ENCODE measurements at places on chromosomes 4 and X. TPM values are rescaled to one million over a fixed set of nuclear protein-coding genes. Genes with fewer than 3 reads are reported as not detected.

DNA sequence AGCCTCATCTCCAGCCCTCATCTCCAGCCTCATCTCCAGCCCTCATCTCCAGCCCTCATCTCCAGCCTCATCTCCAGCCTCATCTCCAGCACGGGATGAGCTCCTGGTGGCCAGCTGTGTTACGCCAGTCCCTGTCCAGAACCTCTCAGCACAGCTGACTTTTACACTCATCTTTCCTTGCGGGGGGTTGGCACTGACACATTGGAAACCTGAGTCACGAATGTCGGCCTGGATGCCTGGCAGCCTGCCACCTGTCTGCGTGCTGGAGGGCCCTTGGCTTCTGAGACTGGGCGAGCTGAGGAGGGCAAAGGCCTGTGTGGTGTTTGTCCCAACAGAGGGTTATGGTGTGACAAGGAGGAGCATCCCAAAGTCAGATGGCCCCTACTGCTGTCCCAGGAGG lies 66.1 kb upstream of the HGFAC start:
- peak; percentile 33 for DNase-seq

- DNase-seq, result peak; percentile 82
Measured at GRCh38 chr4:86967798-86968197, 33.0 kb downstream of the AFF1 start.

DNA sequence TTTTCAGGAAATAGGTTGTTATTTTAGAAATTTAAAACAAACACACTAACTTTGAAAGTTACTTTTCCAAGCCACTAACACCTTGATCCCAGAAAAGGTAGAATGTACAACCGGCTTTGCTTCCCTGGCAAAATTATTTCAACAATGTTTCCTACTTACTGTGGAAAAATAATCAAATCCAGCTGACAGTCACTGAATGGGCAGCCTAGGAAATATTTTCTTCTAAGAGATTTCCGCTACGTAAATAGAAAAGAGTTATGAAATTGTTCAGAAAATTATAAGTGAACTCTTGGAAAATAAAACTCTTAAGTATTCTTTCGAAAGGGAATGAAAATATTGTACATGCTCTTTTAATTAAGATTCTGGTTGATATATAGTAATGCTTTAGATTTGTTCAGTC lies 195.7 kb downstream of the GASK1B start:
- no peak for DNase-seq

- DNase-seq, result peak; percentile 33
Measured at GRCh38 chr4:87985097-87985886, 9.8 kb downstream of the SPP1 start.

GRCh38 chr4:136810626-136811025 lies 721.7 kb downstream of the PCDH18 start:
- DNase-seq, result no peak

DNA sequence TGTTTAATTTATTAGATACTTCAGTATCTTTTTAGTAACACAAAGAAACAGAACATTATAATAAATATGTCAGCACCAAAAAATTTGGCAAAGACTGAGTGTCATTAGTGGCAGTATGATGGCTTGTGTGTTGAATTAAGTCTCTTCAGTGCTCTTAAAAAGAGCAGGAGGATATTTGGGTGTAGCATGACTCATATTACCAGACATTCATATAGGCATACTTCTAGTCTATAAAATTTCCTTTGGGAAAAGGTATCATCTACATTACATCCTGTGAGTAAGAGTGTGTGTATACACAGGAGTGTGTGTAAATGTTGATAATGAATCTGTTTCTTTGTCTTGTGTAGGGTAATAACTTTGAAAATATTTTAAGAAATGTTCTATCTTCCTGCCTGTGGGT lies 135.7 kb downstream of the CNKSR2 start:
- peak; percentile 10 for DNase-seq

DNA sequence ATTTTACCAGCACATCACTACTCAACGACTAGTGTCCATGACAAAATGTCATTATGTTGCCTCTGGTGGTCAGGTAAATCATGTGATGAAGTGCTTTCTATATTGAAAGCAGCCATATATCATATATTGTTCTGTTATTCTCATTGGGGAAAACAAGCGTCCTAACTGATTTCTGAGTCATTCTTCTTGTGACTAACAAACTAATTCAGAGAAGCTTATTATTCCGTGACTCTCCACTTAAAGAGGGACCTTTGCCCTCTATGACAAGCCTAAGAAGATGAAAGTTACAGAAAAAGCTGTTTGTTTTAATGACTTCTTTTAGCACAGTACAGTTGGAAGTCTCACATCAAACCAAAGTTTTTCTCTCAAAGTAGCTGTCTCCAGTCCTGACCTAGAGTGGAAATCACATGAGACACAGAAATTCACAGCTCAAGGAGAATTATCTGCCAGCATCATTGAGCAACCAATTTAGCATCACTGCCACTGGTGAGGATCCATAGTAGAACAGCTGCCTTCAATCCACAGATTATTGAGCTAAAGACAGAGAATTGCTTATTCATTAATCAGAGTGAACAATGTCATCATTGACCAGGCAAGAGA lies 36.4 kb downstream of the ASB9 start:
- DNase-seq, result peak; percentile 4

DNA sequence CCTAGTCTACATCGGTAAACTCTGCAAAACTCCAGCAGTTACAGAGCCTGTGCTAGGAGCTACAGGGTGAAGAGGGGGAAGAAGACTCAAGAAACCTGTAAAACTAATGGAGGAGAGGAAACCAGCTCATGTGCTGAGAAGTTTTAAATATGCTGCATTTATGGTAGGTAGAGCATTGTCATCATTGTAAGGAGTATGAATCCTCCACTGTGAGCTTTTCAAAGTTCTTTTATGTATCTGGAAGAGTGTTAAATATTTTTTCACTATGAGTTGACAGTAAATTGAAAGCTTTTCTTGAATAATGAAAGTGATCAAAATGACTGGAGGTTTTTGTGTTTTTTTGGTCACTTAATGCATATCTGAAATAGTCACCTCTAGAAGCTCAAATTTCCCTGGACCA lies 46.2 kb downstream of the SEPTIN11 start:
- DNase-seq, result no peak

GRCh38 chrX:631802-632365 lies 1.3 kb downstream of the SHOX start:
- no peak for DNase-seq

GRCh38 chr4:8703857-8704495 lies 111.4 kb downstream of the CPZ start:
- no peak for DNase-seq

GRCh38 chr4:163679189-163679588 lies 184.7 kb downstream of the TMA16 start:
- peak; percentile 6 for DNase-seq

DNA sequence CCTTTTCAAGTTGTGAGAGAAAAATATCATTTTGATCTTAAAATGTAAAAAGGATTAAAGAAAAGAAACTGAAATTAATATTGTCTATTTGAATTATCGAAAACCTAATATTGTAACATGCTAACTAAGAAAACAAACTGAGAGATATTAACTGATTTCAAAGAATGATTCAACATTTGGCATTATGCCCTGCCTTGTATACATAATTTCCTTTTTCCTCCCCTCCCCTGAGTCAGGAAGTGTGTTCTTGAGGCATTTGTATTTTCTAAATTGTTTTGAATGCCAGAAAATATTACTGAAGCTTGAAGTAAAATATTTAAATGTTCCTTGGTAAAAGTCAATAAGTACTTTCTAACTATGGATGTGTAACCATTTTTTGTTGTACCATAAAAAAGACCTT lies 49.4 kb downstream of the RPS6KA3 start:
- DNase-seq, result peak; percentile 69

GRCh38 chr4:8497762-8498161 lies 57.2 kb downstream of the TRMT44 start:
- DNase-seq, result no peak

DNA sequence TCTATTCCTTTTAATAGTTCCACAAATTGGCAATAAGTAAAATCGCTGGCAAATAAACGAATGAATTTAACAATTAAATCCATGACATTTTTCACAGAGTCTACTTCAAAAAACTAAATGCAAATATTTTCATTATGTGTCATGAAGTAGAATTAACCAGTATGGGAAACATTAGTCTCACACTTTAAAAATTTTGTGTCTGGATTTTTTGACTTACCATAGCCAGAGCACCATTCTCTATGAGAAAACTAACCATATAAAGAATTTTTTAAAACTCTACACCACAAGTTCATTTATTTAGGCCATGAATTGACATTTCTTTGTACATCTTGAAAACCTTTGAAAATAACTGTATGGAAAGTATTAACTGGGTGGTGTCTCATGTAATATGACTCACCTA lies 41.2 kb downstream of the PRDM5 start:
- no peak for DNase-seq

DNA sequence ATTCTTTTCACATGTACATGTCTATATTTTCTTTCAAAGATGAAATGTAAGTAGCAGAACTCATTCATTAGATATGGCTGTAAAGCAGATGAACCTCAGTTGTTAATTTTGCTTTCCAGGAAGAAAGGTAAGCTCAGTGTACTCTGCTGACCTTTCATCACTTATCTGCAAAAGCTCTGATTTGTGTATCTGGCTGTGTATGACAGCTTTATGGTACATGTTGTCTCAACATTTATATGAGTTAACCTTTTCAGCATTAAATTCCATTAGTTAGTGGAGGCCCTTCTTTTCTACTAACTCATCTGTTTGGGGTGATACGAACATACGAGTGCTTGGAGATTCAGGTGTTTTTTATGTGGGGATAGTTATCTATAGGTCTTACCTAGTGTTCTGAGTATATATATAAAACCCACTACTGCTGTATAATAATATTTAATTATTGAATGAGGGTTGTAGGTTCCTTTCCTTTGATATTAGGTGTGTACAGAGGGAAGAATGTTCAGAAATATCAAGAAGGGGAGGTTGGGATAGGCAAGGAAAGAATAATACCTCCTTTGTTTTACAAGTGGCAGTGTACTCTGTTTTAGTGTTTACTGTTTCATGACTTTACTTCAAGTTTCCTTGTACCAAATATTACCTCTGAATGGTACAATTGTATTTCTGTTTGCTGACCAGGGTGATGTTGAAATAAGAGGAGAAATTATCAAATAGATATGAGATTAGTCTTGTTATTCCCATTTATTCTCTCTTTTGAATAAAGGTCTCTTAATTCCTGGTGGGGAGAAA lies 395.5 kb downstream of the ARHGAP24 start:
- DNase-seq, result no peak

DNA sequence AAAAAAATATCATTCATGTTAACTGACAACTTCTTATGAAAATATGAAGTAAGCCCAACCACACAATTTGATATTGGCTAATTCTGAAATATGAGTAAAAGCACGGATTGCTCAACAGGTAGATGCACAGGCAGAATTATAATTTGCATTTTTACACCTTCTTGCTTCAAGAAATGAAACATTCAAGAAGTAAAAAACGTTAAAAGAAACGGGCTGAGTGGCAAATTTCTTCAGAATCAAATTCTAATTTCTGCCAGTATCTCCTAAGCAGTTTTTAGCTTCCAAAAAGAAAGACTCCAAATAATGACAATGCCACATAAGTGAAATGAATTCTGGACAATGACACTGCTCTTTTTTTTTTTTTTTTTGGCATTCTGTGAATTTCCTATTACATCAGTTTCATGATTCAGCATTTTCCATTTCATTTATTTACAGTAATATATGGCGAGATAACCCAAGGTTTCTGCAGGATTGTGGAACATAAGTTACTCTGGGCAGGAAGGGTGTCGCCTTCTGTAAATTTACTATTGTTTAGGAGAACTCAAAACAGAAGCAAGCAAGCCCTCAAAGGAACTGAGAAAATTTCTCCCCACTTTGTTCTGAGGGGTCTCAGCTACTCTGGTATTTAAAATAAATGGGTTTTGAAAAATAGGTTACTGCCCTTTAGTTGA lies 1.4 kb downstream of the SEL1L3 start:
- DNase-seq, result peak; percentile 23

DNA sequence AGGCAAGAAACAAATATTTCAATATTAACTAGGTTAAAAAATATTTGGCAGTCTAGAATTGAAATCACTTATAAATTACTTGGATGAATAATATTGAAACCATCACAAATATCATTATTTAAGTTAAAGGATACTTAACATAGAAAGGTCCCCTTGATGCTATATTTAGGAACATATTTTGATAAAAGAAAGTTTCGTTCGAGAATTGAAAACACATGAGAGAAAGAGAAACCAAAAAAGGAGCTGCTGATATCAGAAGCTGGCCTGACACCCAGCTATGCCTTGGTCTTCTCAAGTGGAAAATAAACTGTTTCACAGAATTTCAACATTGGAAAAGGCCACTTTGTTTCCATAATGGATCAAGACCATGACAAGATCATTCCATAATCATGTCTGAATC lies 762.4 kb downstream of the DMD start:
- no peak for DNase-seq

DNA sequence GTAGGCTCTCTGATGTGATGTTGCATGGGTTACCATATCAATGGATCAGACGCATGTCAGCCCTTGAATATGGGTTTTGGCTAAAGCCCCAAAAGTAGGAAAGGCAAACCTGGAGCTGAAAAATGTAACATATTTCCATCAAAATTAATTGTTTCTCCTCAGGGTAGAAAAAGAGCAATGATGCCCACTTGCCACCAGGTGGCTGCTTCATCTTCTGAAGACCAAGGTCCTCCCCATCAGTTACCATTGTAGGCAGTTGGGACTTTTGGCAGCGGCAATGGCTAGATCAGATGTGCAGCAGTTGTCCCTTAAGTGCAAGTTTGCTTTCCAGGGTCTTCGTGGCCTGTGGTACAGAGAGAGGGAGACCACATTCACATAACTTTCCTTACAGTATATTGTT lies 118.2 kb downstream of the NAF1 start:
- peak; percentile 38 for DNase-seq

DNA sequence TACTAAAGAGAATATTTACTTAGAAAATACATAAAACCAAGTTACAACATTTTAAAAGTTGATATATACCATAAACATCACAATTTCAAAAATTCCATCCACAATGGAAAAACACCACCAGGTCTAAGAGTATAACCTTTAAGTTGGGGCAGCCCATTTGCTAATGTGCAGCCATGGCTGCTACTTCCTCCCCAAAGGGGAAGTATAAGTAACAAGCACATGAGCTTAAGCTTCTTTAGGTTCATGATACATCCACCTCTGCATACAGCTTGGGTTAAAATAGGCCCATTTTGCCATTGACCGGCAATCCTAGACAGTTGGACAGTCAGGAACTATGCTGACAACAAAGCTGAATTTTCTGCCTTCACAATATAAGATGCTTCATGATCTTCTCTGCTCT lies 16.6 kb upstream of the GASK1B start:
- DNase-seq, result no peak

GRCh38 chr4:119678761-119679160 lies 50.2 kb upstream of the PDE5A start:
- DNase-seq, result no peak

CXorf65 gene
- total RNA-seq, result not detected

BMX gene
- under 0.01 TPM for total RNA-seq

C4orf36 gene
- 1.3 TPM for total RNA-seq

TRIML1 gene
- total RNA-seq, result not detected

VCX2 gene
- total RNA-seq, result not detected

FABP2 gene
- not detected for total RNA-seq

IRS4 gene
- not detected for total RNA-seq

CXCL1 gene
- 17.4 TPM for total RNA-seq

HSPA4L gene
- total RNA-seq, result 6.5 TPM

FREM3 gene
- total RNA-seq, result not detected

PNMA3 gene
- total RNA-seq, result under 0.01 TPM

TCEAL9 gene
- 100 TPM for total RNA-seq

MAB21L2 gene
- under 0.01 TPM for total RNA-seq

DOK7 gene
- not detected for total RNA-seq

Measured in fibroblast of villous mesenchyme (primary cell).